ENCODE measurements at places on chromosomes 12 and 14.

DNA sequence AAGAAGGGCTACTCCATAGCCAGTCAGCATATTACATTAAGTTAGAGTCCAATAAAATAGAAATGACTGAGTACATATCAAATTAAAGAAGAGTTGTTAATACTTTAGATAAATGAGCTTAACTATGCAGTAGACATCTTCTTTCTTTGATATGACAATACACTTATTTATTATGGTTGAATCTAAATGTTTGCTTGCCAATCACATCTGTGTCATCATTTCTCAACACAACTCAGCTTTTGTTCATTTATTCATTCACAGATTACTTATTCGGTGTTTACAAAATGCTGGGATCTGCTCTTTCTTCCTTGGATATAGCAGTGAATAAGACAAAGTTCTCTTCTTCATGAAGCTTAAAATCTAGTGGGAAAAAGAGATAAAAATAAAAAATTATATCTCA, 614.6 kb upstream of the ATP2B1 start:
- DNase-seq = no peak

GRCh38 chr14:105989566-105990302, 463.4 kb downstream of the TMEM121 start:
- no peak for DNase-seq

GRCh38 chr12:70052931-70053497, 190.2 kb upstream of the CNOT2 start:
- DNase-seq = no peak

- DNase-seq = no peak
These were observed 49.2 kb downstream of the TESPA1 start for GRCh38 chr12:54935235-54935951.

DNA sequence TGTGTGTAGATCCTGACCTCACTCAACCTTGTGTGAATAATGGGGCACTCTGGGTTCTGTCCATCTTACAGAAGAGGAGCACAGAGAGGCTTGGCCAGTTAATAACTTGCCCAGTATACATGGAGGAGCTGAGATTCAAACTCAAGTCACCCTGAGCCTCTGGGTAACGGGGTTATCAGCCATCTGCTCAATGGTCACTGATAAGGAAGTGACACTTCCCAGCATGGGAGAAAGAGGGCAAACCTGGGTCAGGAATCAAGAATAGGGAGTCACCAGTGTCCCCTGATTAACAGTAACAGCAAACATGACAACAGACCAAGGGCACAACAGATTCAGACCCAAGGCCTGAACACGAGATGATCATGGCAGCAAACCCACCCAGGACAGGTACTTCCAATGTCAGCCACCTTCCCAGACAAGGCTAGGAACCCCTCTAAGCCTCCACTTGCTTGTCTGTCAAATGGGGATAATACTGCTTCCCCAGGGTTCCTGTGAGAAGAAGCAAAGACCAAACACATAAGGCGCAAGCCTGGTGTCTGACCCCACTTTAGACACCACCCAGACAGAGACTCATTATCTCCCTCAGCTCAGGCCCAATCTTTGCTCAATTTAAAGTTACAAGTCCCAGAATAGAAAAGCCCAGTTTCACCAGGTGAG, 3.6 kb downstream of the CCDC85C start:
- no peak for DNase-seq

- DNase-seq = no peak
These were observed 15.8 kb upstream of the HVCN1 start for GRCh38 chr12:110704750-110705149.

GRCh38 chr12:114680604-114681069, 3.3 kb downstream of the TBX3 start:
- no peak for DNase-seq

DNA sequence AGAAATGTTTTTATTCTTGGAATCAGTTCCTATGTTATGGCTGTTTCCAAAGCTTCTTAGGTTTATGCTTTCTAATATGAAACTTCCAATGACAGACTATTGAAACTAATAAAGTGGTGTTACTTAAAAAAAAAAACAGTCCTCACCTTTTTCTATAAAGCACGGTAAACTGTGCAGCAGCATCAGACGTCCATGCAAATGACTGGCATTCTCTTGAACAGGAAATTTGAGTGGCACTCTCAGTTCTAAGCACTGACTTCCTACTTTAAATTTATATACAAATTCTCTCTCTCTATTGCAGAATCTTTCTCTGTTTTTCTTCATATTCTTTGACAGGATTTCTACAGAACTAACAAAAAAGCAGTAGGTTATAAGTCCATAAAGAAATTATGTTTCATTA, 2.8 kb upstream of the RAD51AP1 start:
- DNase-seq = no peak

GRCh38 chr14:101119830-101120571, 216.5 kb upstream of the RTL1 start:
- no peak for DNase-seq

- no peak for DNase-seq
These were observed 50.8 kb upstream of the ISM2 start for GRCh38 chr14:77549451-77549850.

DNA sequence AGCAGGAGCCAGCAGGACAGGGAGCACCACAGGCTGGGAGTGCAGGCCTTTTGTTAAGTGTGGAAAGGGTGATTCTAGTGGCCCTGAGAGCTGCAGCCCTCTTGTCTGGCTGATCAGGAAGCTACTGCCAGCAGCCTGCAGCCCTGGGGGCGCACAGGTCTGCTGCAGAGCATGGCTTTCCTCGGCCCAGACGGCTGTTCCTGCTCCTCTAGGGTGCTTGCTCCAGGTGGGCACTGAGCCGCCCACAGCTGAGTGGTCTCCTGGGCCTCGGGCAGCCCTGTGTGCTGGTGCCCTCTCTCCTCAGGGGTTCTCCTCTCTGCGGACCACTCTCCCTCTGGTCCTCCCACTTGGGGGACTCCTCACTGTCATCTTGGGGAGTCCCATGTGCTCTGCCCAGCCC, 18.9 kb downstream of the CCDC88C start:
- no peak for DNase-seq

DNA sequence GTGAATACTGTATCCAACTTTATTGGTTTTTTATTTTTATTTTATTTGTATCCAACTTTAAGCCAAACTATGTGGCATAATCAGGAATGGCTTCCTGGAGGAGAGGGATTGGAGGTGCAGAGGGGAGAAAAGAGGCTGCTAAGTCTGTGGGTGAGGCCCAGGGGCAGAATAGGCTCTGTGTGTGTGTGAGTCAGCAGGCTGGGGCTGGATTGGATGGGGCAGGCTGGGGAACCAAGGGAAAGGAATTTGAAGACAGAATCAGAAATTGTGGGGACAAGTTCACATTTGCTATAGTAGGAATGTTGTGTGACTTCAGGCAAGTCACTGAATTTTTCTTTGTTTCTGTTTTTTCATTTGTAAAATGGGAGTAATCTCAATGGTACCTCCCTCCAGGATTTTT, 12.8 kb upstream of the RILPL1 start:
- no peak for DNase-seq

GRCh38 chr12:111636209-111636945, 37.3 kb upstream of the ATXN2 start:
- DNase-seq = no peak

DNA sequence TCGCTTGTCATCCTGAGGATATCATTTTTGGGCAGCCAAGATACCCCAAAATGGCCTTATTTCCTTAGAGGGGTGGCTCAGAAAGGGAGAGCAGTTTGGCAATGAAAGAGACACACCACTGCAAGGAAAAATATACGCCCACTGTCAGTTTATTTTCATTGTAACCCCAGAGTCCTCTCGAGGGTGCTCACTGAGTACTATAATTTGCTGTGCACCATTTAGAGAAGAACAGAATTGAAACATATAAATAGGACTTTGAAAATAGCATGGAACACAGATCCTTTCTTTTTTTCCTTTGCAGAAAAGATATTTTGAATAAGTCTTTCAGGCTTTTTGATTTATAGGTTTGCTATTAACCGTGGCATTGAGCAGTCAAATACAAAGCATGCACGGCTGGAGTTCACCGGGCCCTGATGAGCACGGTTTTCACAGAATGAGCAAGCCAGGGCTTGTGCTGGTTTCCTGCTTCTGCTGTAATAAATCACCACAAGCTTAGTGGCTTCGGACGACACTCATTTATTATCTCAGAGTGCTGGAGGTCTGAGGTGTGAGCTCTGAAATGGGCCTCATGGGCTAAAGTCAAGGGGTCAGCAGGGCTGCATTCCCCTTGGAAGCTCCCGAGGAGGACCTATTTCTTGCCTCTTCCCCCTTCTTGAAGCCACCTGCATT, 152.3 kb downstream of the ZNF664 start:
- no peak for DNase-seq

GRCh38 chr12:65208964-65209654, 39.7 kb downstream of the LEMD3 start:
- DNase-seq = no peak

All from stimulated activated CD8-positive, alpha-beta memory T cell treated with anti-CD3 and anti-CD28 coated beads, Interleukin-2, amount 100 ng/mL, for 48 hours (primary cell).